Renal pelvis (tissue), 12 donors: ENCODE measurements at places on chromosomes 11 and 22.

- no peak for DNase-seq
Measured at GRCh38 chr11:98800696-98801095, 220.1 kb upstream of the CNTN5 start.

- DNase-seq: no peak
Measured at GRCh38 chr11:61076506-61077304, 25.6 kb upstream of the CD5 start.

- no peak for DNase-seq
Measured at GRCh38 chr11:107695446-107695845, 16.4 kb downstream of the SLN start.

- no peak for DNase-seq
Measured at GRCh38 chr11:29260939-29261705, 755.7 kb downstream of the KCNA4 start.

GRCh38 chr11:76251226-76251575, 44.9 kb upstream of the WNT11 start:
- DNase-seq: no peak

DNA sequence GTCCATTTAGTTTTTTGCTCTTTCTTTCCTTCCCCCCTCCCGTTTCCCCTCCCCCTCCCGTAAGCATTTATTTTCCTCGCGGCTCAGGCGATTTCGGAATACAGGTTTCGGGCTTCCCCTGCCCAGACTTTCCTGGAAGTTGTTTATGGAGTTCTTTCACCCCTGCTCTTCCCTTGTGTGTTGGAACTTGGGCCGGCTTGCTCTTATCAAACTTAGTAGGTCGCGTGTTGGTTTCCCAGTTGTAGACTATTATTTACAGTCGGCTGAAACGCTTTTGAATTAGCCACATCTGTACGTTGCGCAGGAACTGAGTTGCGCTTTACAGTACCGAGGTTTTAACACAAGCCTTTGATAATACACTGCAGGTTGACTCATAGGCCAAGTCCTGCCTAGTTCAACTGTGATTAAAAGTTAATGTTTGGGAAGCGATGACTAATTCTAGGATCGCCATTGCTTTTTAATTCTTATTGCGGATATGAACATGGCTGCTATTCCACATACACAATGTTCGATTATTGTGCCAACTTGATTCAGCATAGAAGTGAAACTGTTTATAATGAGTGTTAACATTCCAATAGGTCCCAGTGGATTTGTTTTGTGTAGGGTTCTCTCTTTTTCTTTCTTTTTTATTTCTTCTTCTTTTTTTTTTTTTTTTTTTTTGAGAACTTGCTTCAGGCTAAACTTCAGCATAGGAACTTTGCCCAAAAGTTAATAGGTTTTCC, 1.7 kb downstream of the YAP1 start:
- no peak for DNase-seq

DNA sequence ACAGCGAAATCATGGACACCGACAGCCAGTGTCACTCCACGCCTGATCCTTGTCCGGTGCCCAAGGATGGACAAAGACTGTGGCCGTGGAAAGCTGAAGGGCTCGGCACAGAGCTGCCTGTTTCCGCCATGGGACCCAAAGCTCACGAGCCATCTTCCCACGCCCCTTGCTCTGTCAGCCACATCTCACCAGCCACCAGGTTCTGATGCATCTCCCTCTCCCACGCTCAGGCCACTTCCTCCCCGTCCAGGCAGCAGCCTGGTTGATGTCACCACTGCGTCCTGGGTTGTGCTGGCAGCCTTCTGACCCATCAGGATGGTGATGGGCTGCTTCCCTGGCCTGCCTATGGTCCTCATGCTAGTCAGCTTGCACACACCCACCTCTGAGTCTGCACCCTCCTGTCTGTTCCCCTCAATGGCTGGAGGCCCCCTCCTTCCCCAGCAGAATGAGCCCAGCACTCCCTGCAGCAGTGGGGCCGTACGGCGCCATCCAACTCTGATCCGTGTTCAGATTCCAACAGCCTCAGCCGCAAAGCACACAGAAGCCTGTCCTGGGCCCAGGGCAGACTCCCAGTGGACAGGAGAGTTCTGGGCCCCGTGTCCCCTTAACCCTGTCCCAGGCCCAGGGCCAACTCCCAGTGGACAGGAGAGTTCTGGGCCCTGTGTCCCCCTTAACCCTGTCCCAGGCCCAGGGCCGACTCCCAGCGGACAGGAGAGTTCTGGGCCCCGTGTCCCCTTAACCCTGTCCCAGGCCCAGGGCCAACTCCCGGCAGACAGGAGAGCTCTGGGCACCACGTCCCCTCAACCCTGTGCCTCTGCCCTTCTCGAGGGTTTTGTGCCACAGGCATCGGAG, 259.5 kb downstream of the BRD1 start:
- DNase-seq: no peak

DNA sequence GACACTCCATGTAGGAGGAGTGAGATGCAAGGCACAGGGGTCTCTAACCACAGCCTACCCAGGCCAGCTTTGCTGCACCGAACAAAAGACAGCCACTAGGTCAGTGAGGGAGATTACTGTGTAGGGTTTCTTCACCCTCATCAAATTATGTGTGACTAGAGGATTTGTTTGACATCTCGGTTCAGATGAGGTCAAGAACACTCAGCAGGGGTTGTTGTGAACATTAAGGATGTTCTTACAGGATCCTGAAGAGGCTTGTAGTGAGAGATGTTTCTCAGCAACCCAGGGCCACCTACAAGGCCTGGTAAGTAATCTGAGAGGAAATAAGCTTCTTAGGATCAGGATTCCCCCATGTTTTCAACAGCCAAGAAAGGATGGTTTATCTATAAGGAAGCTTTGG, 202.1 kb downstream of the NXPE2 start:
- no peak for DNase-seq

DNA sequence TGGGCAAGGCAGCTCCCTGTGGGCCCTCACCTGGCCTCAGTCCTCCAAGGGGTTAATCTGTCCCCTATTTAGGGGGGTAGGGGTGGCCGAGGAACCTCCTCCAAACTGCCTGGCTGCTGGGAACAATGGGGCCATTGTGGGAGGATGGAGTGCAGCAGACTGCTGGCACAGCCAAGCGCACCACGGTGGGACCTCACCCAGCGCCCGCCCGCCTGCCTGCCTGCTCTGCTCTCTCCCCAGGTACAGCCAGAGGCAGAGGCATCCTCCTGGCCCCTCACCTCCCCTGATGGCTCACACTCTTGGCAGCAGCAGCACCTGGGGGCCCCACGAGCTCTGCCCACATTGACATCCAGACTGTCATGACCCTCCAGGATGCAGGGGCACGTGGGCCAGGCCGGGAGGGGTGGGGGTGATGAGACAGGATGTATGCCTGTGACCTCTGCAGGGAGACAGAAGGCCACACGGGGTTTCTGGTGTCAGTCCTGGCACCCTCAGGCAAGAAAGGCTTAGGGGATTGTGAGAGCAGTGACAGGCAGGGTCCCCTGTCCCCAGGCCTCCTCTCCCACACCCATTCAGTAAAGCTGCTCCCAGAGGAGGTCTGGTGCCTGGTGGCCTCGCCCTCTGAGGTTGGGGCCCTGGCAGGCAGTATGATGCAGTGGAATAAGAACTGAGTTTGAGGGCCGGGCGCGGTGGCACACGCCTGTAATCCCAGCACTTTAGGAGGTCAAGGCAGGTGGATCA, 11.4 kb downstream of the BCL9L start:
- no peak for DNase-seq

GRCh38 chr11:122082205-122082604, 33.8 kb downstream of the BLID start:
- no peak for DNase-seq

- peak; percentile 55 for DNase-seq
Measured at GRCh38 chr11:65817312-65817834, 16.4 kb upstream of the SNX32 start.

DNA sequence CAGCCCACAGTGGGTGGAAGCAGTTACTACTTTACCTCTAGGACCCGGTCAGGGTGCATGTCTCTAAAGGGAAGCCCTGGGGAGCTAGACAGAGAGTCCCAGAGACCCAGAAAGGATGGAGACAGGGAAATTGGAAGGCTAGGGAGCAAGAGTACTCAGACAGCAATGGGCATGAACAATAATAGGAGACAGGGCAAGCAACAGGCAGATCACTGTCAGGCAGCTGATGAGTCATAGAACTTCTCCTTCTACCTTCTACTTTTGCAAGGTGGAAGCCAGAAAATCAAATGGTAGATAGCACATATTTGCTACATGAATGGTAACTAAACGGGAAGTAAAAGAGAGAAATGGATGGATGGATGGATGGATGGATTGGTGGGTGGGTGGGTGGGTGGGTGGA, 19.6 kb downstream of the CD5 start:
- DNase-seq: no peak

DNA sequence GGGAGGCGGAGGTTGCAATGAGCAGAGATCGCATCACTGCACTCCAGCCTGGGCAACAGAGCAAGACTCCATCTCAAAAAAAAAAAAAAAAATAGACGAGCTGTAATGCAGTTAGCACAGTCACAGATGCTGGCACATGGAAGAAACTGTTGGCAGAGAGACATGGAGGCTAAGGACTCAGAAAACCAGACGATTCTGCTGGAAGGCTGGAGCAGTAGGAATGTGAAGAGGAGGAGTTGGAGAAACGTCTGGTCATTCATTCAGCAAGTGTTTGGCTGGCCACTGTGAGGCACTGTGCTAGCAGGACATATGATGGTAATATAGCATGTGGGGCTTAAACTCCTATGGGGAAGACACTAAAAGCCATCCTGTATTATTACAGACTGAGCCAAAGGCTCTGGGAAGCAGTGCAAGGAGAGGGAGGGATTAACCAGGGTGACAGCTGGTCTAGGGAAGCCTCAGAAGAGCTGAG, 5.0 kb downstream of the UQCR10 start:
- no peak for DNase-seq

DNA sequence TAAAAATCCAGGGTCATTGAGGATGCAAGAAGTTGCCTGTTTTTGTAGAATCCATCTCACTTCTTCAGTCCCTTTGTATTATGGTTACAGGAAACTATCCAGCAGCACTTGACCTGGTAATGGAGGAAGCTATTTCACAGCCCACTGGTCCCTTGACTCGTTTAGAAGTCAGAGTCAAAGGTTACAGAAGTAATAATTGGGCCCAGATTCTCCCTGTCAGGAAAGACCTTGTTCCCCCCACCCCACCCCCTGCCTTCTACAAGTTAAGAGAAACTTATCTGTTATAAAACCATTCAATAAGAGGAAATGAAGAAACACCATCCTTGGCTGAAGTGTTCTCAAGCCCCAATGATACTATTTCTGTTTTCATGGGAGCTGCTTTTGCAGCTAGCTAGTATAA, 65.8 kb downstream of the CSTPP1 start:
- DNase-seq: peak; percentile 29

DNA sequence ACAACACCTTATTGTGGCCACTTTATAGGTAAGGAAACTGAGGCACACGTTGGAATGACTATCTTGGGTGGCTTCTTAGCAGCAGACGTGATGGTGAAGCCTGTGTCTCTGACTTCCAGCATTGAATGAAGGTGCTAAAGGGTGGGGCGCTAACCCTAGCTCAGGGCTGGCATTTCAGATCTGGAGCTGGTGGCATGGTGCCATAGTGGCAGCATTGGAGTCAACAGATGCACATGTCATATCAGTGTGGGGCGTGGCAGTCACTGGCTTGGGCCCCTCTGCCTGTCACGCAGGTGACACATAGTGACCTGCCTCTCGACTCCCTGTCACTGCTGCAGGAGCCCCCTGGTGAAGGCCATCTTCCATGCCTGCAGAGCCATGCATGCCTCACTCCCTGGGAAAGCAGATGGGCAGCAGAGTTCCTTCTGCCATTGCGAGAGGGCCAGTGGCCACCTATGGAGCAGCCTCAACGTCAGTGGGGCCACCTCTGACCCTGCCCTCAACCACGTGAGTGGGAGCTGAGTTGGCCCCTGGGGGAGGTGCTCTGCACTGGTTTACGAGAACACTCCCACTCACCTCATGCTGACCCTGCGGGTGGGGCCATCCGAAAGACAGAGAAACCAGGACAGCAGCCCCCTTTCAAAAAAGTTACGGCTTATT, 14.8 kb downstream of the SHISA8 start:
- no peak for DNase-seq

GRCh38 chr11:119590651-119591351, 138.2 kb downstream of the NECTIN1 start:
- DNase-seq: no peak

GRCh38 chr11:92580908-92581307, 356.3 kb downstream of the FAT3 start:
- peak; percentile 11 for DNase-seq

- no peak for DNase-seq
Measured at GRCh38 chr22:30838111-30838510, 130.5 kb downstream of the MORC2 start.

DNA sequence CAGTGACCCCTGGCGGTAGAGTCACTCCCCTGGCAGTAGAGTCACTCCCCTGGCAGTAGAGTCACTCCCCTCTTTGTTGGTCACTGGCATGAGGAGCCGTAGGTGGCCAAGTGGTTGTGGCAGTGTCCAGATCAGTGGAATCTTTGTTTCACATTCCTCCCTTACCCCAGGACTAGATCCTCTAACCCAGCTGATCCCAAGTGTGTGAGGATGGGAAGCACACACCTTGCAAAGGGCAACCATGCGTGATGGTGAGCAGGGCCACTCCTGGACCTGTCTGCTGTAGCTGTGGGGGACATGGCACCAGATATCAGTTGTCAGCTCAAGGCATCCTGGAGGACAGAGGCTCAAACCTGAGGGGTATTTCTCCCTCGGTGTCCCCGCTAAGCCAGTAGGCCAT, 37.8 kb downstream of the OSBP2 start:
- no peak for DNase-seq

GRCh38 chr11:46121724-46122477, 647 bp upstream of the PHF21A start:
- peak; percentile 89 for DNase-seq

DNA sequence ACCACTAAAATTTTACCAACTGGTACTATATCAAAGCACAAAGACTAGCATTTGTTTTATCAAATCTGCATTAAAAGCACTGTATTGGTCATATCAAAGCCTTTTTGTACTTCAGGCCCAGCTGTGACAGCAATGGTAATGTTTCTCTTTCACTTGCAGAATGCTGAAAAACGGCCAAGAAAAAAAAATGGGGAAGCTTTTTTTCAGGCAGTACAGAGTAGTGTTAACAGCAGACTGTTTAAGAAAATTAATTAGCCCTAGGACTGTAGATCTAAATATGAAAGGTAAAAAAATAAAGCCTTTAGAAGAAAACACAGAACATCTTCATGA, 33.3 kb downstream of the DENND5A start:
- DNase-seq: peak; percentile 64

DNA sequence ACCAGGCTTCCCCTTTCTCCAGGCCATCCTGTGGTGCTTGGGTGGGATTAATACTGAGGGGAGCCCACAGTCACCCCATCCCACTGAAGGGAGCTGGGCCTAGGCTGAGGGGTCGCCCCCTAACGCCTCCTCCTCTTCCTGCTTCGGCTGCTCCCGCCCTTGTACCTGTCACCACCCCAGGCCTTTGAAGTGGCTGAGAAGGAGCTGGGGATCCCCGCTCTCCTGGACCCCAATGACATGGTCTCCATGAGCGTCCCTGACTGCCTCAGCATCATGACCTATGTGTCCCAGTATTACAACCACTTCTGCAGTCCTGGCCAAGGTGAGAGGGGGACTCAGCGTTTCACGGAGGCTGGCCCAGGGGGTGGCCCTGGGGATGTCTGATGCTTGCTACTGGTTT, 6.1 kb downstream of the MICALL1 start:
- DNase-seq: no peak
